ENCODE measurements at places on chromosomes 4 and X.

GRCh38 chrX:19625612-19626011, 110.3 kb upstream of the MAP3K15 start:
- peak; percentile 31 for DNase-seq

DNA sequence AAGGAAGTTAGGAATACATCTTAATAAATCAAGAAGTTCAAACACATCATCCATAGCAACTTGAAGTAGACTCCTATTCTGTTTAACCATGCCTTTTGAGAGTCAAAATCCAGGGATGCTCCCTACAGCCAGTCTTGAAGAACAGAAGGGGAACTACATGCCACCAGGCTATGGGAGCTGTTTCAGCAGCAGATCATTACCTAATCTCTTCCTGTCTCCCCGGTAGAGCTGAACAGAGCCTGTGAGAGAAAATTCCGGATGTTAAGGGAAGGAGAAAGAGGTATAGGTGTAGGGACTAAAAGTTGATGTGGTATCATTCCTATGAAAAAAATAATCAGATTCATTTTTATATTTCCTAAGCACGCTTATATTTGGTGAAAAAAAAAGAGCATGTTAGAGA, 352.2 kb downstream of the SPRY1 start:
- no peak for DNase-seq

- DNase-seq: peak; percentile 74
Measured at GRCh38 chrX:130170752-130171445, 863 bp upstream of the RAB33A start.

DNA sequence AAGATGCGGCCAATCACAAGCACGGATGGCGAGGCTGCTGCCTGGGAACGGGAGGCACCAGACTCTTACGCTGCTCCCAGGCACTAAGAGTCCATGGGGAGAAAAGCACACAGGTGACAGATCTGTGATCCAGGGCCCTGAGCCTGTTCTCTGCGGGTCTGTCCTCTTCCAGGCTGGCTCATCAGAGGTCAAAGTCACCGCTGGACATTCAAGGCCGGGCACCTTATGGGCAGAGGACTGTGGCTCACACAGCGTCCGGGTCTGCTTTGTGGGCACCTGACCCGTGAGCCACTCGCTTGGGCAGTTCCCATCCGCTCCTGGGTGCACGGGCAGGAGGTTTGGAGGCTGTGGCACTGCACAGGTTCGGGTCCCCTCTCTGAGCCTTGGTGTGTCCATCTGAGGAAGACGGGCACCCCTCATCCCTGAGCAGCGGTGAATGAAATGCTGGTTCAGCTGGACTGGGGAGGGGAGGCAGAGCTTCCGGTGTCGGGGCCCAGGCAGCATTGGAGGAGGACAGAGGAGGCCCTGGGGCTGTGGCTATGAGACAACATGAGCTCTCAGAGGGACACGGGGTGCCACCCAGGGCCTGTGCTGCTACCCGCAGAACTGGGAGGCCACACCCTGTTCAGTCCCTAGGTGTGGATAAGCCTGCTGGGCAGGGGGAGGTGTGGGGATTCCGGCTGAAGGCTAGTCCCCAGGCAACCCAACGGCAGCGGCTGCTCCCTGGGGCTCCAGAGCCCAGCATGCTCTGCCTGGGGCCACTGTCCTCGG, 61.2 kb upstream of the AFAP1 start:
- no peak for DNase-seq

GRCh38 chrX:111102636-111103035, 6.6 kb downstream of the PAK3 start:
- no peak for DNase-seq

DNA sequence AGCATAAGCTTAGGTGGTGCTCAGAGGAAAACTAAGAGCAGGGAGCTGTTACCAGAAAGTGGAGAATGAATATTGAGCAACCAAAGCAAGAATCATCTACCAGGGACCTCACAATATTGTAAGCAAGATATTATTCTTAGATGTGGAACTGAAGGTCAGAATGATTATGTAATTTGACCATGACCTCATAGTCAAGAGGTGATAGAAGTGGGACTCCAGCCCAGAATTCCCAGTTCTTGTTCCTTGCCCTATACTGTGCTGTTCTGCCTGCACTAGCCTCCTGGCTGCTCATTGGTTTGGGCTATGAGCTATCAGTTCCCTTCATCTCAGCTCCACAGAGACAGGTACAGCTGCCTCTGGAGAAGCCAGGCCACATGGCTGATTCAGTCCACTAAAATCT, 229.4 kb downstream of the LDB2 start:
- DNase-seq: no peak

- no peak for DNase-seq
Measured at GRCh38 chrX:109475174-109475891, 6.6 kb downstream of the GUCY2F start.

GRCh38 chr4:8534129-8534528, 46.1 kb upstream of the GPR78 start:
- no peak for DNase-seq

GRCh38 chr4:73864365-73864764, 4.8 kb upstream of the CXCL1 start:
- DNase-seq: no peak

DNA sequence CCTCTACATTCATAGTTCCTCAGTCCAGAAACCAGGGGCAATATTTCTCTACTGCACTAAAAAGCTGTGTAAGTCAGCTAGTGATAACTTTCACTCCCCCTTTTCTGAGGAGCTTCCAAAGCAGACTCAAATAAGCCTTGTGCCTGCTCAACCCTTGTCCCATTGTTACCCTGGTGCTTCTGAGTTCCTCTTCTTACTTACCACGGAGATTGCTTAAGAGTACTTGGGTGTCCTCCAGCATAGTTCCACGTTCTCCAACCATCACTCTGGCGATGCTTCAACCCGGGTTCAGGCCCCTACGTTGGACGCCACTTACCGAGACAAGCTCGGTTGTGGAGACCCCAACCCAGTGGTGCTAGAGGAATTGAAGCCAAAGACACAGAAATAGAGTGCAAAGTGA, 71.6 kb downstream of the ADAM29 start:
- DNase-seq: no peak

GRCh38 chr4:129561886-129562671, 466.1 kb downstream of the C4orf33 start:
- no peak for DNase-seq

DNA sequence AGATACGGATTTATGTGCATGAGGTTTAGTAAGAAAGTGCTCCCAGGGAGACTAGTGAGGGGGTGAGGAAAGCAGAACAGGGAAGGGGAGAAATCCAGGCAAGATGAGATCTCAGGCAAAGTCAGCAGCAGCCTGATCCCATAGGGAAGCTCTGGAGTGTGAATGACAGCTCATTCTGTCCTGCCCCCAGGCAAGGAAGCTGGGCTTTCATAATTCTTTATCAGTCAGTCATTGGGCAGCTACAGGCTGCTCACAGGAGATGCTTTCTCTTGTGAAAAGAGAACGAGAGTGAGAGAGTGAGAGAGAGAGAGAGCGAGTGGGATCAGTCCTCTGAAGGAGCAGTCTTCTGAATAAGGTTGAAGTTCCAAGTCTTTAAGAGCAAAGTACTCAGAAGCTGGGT, 48.1 kb downstream of the SRPX start:
- no peak for DNase-seq
